Omental fat pad (tissue), 4 donors: ENCODE measurements at places on chromosomes 5 and 9. TPM values are rescaled to one million over a fixed set of nuclear protein-coding genes. Genes with fewer than 3 reads are reported as not detected.

DNA sequence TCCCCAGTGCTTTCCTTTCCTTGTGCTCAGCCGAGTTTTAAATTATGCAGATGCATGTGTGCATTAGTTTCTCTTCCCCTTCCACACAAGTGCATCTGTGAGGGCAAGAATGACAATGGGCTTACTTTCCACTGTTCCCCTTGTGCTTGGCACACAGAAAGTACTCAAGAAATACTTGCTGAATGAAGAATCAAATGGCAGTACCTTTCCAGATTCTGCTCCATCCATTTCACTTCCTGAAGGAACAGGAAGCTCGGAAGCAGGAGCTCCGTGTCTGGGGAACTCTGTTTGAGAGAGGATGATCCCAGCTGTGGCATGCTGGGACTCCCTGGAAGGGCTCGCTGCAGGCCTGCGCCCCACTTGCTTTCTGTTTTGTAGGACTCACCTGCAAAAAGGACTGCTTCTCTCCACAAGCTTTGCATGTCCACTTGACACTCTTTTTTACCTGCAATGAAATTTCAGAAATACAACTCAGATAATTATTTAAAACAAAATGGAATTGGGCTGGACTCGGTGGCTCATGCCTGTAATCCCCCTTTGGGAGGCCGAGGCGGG lies 5.5 kb downstream of the MRNIP start:
- DNase-seq: no peak

SPATA24 gene
- total RNA-seq: 3.3 TPM

PCDHGC5 gene
- total RNA-seq: 1.4 TPM

PDCD1LG2 gene
- total RNA-seq: 3.5 TPM

- no peak for DNase-seq
Observed at GRCh38 chr9:18333157-18333556, 140.8 kb upstream of the ADAMTSL1 start.

DNA sequence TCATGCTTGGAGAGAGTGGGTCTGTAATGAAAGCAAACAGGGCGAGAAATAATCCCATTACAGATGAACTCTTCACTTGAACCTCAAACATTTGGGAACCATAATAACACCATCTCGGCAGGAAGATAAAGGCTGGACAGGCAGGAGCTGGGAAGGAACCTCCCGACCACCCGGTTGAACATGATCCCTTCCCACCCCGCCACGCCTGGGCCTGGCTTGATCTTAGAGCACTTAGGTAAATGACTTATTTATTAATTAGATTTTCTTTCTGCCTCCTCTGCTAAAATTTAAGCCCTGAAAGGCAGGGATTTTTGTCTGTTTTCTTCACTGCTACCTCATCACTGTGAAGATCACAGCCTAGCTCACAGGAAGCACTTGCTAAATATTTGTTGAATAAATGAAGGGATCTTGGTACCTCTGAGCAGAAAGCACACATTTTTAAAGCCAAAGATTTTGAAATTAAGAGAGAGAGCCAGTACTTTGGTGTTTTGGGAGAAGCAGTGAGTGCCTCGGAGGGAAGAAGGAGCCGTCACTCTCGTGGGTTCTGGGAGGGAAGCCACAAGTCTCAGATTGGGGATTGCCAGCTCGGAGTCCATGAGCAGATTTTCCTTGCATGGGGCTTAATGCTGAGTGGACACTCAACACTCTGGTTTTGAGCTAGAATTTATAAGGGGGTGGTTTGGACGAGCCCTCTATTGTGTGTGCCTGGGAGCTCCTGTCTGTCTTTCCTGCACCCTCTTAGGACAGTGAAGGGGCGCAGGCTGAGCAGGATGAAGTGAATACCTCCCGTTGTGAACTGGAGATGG lies 133.3 kb downstream of the MACROH2A1 start:
- DNase-seq: no peak

GRCh38 chr5:108727651-108728565 lies 19.8 kb upstream of the FER start:
- DNase-seq: peak; percentile 59

DNA sequence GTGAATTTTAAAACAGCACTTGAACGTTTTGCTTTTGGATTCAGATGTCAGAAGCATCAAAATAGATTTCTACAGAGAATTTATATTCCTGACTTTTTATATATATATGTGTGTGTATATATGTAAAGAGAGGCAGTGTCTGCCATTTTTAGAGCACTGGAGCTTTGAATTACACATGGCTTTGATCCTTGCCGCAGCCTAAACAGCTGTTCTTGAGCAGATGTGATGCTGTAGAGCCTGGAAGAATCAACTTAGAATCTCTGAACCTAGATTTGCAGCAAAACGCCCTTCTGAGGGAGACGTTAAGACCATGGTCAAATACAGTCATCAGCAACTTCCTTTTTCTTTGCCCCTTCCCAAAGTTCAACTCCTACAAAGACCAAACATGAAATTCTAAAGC lies 21.7 kb upstream of the C5orf47 start:
- DNase-seq: no peak

KCNMB1 gene
- total RNA-seq: 0.60 TPM

ENTPD8 gene
- total RNA-seq: not detected

RNF183 gene
- total RNA-seq: 0.19 TPM

GRCh38 chr9:122109035-122109813 lies 16.1 kb upstream of the TTLL11 start:
- no peak for DNase-seq

- no peak for DNase-seq
Observed at GRCh38 chr5:177591690-177592009, 353 bp upstream of the TMED9 start.
